ENCODE measurements at places on chromosomes 5 and 9. TPM values are rescaled to one million over a fixed set of nuclear protein-coding genes. Genes with fewer than 3 reads are reported as not detected.

DNA sequence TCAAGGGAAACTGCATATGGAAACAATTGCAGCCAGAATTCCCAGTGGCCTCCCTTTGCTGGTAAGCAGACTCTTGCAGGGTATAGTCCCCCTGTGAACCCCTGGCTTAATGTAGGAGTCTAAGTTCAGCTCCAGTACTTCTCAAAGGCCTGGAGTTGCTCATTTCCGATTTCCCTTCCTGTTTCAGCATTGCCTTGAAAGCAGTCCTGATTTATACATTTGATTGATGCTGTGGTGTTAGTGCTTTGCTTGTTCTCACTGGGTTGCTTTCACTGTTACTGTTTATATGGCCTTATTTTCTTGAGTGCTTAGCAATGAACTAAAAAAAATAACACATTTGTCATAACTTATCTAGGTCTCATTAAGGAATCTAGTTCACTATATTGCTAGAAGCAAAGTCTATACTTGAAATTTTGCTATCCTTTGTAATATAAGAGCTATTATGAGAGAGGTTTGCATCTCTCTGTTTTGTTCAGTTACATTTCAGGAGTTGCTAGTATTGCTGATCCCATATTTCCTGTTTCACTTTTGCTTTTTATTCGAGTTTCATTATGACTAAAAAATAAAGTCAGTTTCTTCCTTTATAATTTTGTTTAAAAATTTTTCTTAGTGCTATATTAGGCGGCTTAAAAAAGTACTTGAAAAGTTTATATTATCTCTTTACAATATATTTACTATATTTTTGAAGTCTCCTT, 122.4 kb upstream of the NMUR2 start:
- no peak overlapping the region for H3K27ac ChIP-seq
- H3K36me3 ChIP-seq, result no peaks in the 10 kb centered on the region
- H3K27me3 ChIP-seq, result no peaks in the 10 kb centered on the region
- no peak for DNase-seq
- no peaks in the 10 kb centered on the region for H3K4me1 ChIP-seq

GRCh38 chr9:107637421-107638420, 148.2 kb upstream of the KLF4 start:
- peak overlapping the region; percentile 48 for H3K27ac ChIP-seq
- no peaks in the 10 kb centered on the region for H3K27me3 ChIP-seq
- peaks cover 16% of the 10 kb centered on the region for H3K4me1 ChIP-seq
- DNase-seq, result no peak

DNA sequence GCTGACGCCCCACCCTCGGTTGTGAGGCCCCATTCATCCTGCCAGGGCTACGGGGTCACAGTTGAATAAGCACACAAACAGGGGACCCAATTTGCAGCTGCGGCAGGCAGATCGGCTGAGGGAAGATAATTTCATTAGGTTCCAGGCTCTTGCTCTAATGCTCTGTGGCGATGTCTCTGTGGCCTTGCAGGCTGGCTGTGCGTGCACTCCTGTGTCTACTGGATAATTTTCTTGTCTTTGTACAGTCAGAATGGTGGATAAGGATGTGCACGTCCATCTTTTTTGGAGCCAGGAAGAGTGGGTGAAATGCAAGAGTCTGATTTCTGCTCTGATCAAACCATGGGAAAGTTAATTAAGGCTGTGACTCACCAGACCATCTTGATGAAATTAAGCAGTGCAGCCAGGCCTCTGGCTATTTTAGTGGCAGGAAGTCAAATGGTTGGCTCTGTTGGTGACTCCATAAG, 39.2 kb downstream of the NSG2 start:
- no peak overlapping the region for H3K4me3 ChIP-seq
- H3K36me3 ChIP-seq, result no peaks in the 10 kb centered on the region
- H3K27ac ChIP-seq, result no peak overlapping the region
- H3K27me3 ChIP-seq, result no peaks in the 10 kb centered on the region

The IFT74 gene
- 3.6 TPM for total RNA-seq

- no peak for DNase-seq
- H3K36me3 ChIP-seq, result no peaks in the 10 kb centered on the region
- no peak overlapping the region for H3K27ac ChIP-seq
- H3K4me3 ChIP-seq, result no peak overlapping the region
- H3K27me3 ChIP-seq, result no peaks in the 10 kb centered on the region
These were observed 16.2 kb downstream of the NSUN2 start for GRCh38 chr5:6616632-6617031.

DNA sequence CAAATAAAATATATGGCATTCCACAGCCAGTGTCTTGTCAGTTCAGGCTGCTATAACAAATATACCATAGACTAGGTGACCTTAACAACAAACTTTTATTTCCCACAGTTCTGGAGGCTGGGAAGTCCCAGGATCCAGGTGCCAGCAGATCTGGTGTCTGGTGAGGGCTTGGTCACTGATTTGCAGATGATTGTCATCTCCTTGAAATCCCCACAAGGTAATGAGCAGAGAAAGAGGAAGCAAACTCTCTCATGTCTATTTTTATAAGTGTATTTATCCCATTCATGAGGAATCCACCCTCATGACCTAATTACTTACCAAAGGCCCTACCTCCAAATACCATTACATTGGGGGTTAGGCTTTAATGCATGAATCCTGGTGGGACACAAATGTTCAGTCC, 663.2 kb downstream of the TLR4 start:
- no peak for DNase-seq
- no peak overlapping the region for H3K4me3 ChIP-seq
- H3K36me3 ChIP-seq, result no peaks in the 10 kb centered on the region
- no peak overlapping the region for H3K27ac ChIP-seq
- no peaks in the 10 kb centered on the region for H3K27me3 ChIP-seq
- no peaks in the 10 kb centered on the region for H3K4me1 ChIP-seq

The SLC34A3 gene
- 0.19 TPM for total RNA-seq

DNA sequence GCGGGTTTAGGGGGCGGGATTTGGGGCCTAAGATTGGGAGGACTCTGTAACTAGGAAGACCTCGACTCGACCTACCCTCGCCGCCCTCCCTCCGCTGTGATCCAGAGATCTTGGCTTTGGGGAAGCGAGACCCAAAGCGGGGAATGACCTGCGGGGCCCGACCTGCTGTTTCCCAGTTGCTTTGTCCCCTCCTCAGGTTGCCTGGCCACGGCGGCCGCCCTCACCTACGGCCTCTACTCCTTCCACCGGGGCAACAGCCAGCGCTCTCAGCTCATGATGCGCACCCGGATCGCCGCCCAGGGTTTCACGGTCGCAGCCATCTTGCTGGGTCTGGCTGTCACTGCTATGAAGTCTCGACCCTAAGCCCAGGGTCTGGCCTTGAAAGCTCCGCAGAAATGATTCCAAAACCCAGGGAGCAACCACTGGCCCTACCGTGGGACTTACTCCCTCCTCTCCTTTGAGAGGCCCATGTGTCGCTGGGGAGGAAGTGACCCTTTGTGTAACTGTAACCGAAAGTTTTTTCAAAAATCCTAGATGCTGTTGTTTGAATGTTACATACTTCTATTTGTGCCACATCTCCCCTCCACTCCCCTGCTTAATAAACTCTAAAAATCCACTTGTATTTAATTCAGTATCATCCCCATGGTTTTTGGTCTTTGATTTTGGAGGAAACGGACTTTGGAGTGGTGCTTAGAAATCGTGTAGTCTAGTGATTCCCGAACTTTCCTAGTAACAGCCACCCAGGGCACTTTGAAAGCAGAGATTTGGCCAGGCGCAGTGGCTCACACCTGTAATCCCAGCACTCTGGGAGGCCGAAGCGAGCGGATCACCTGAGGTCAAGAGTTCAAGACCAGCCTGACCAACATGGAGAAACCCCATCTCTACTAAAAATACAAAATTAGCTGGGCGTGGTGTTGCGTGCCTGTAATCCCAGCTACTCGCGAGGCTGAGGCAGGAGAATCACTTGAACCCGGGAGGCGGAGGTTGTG, 878 bp downstream of the HIGD2A start:
- H3K4me1 ChIP-seq, result peaks cover 4% of the 10 kb centered on the region
- no peaks in the 10 kb centered on the region for H3K36me3 ChIP-seq
- H3K27ac ChIP-seq, result peak overlapping the region; percentile 98
- no peak for DNase-seq
- H3K27me3 ChIP-seq, result no peaks in the 10 kb centered on the region

- no peak for DNase-seq
- H3K4me1 ChIP-seq, result peaks cover 6% of the 10 kb centered on the region
- no peaks in the 10 kb centered on the region for H3K27me3 ChIP-seq
- no peaks in the 10 kb centered on the region for H3K36me3 ChIP-seq
- no peak overlapping the region for H3K27ac ChIP-seq
These were observed 226.8 kb downstream of the TMEM167A start for GRCh38 chr5:82850393-82850792.

The AFAP1L1 gene
- total RNA-seq, result 0.45 TPM

The CD14 gene
- total RNA-seq, result 11.5 TPM

The CCDC171 gene
- 1.1 TPM for total RNA-seq

DNA sequence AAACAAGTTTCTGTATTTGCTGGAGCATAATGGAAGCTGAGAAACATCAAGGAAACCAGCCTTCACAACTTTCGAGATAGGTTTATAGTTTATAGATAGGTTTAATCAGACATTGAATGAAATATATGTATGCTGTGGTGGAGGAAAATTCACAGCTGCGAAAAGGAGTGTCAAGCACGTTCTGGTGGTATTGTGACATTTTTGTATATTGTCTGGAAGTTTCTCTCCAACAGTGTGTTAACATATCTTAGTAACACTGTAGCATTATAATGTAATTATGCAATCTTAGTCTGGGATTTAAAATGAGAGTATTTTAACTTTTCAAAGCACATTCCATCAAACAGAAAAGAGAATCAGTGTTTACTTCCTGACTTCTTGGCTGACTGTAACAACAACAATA, 50.0 kb downstream of the FCHO2 start:
- no peaks in the 10 kb centered on the region for H3K27me3 ChIP-seq
- no peak overlapping the region for H3K4me3 ChIP-seq
- no peak for DNase-seq
- H3K36me3 ChIP-seq, result no peaks in the 10 kb centered on the region
- H3K4me1 ChIP-seq, result no peaks in the 10 kb centered on the region

- no peak for DNase-seq
- H3K27ac ChIP-seq, result no peak overlapping the region
- H3K4me1 ChIP-seq, result 0 out of 2 replicates have a peak, but pooled peaks cover 3% of the 10 kb centered on the region
- no peaks in the 10 kb centered on the region for H3K36me3 ChIP-seq
These were observed 345.7 kb upstream of the SLC30A5 start for GRCh38 chr5:68748101-68748500.

- H3K27me3 ChIP-seq, result no peaks in the 10 kb centered on the region
- H3K36me3 ChIP-seq, result no peaks in the 10 kb centered on the region
- no peak overlapping the region for H3K27ac ChIP-seq
- no peak for DNase-seq
- H3K4me1 ChIP-seq, result peaks cover 4% of the 10 kb centered on the region
These were observed 31.2 kb downstream of the NR3C1 start for GRCh38 chr5:143372187-143372829.

The MAMDC2 gene
- not detected for total RNA-seq
